ENCODE measurements at places on chromosomes 6 and 20.

DNA sequence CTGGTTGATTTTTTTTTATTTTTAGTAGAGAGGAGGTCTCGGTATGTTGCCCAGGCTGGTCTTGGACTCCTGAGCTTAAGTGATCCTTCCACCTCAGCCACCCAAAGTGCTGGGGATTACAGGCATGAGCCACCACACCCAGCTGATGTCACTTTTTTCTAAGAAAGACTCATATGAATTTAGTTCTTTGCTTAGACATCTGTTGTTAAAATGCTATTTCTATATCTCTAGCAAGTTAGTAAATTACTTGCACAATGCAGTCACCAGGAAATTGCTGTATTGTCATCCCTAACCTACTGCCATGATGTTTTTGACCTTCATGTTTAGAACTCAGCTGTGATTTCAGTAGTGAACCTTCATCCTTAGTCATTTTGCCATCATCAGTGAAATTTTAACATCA, 5.7 kb downstream of the KDM1B start:
- DNase-seq: no peak
- H3K36me3 ChIP-seq: peaks cover 18% of the 10 kb centered on the region
- H3K4me1 ChIP-seq: peaks cover 4% of the 10 kb centered on the region
- no peak overlapping the region for H3K27ac ChIP-seq
- H3K27me3 ChIP-seq: no peaks in the 10 kb centered on the region

GRCh38 chr6:16725145-16725864, 36.0 kb downstream of the ATXN1 start:
- H3K36me3 ChIP-seq: no peaks in the 10 kb centered on the region
- no peak for DNase-seq
- H3K27ac ChIP-seq: no peak overlapping the region

GRCh38 chr6:169798764-169799473, 47.5 kb downstream of the ERMARD start:
- H3K36me3 ChIP-seq: no peaks in the 10 kb centered on the region
- no peaks in the 10 kb centered on the region for H3K27me3 ChIP-seq
- no peak for DNase-seq
- no peak overlapping the region for H3K27ac ChIP-seq

- DNase-seq: no peak
- H3K27ac ChIP-seq: no peak within 1 kb of the TSS
- no peak within 1 kb of the TSS for H3K4me3 ChIP-seq
- H3K36me3 ChIP-seq: no peaks in the 10 kb centered on the region
- no peaks in the 10 kb centered on the region for H3K4me1 ChIP-seq
These were observed at the start of gene LGSN for GRCh38 chr6:63319939-63320338. Gene LGSN, minus strand, starts transcription at chr6:63319983. Its CDS starts 40 bp downstream, at chr6:63319943.

GRCh38 chr6:91031581-91031980, 444.7 kb upstream of the MAP3K7 start:
- no peaks in the 10 kb centered on the region for H3K27me3 ChIP-seq
- DNase-seq: no peak
- H3K4me3 ChIP-seq: no peak overlapping the region
- H3K36me3 ChIP-seq: no peaks in the 10 kb centered on the region

DNA sequence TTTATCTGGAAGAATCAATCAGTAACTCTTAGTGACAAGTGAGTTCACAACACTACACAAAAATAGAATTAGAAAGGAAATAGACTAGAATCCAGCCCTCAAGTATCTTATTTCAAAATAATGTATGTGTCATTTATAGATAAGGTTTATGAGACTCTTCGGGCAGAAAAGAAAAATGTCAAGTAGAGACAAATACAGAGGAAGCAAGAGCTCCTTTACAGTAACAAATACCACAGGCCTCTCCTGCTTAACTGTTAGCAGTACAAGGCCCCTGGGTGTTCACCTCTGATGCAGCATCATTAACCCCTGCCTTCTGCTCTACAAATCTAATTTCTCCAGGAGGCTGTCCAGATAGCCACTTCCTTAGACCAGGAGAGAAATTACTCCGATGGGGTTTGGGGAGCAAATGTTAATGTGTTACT, 76.7 kb downstream of the UBE3D start:
- H3K27ac ChIP-seq: no peak overlapping the region
- no peaks in the 10 kb centered on the region for H3K27me3 ChIP-seq
- no peak for DNase-seq
- H3K4me3 ChIP-seq: no peak overlapping the region
- H3K36me3 ChIP-seq: no peaks in the 10 kb centered on the region

DNA sequence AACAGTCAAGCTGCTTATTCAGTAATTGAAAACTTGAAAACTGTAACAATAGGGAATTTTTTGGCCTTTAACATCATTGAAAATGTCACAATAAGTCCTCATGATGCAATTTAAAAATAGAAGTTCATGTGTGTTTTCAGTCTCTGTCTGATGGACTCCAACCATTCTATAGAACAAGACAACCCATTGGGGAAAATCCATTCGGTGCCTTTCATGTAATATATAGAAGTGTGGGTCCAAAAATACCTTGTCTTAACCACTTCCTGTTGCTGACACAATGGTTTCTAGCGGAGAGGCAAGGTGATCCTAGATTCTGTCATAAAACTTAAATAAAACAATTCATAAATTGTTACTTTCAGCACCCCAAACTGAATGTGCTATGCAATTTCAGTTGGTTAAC, 1131.3 kb upstream of the MAP3K7 start:
- H3K4me3 ChIP-seq: no peak overlapping the region
- no peaks in the 10 kb centered on the region for H3K27me3 ChIP-seq
- H3K4me1 ChIP-seq: no peaks in the 10 kb centered on the region

DNA sequence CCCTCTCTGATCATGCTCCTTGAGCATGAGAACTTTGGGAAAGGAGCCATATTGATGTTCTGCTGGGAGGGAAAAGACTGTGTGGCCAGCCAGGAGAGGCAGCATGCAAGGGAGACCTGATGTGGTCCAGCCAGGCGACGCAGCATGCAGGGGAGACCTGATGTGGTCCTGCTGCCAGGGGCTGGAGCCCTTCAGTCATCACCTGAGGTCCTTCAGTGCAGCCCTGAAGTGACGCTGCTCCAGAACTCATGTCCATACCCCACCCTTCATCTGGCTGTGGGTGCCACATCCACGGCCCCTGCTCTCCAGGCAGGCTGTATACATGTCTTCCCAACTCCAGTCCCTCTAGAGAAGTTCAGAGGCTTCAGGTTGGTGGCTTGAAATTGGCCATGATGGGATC, 134.4 kb downstream of the ERMARD start:
- no peak overlapping the region for H3K4me3 ChIP-seq
- H3K36me3 ChIP-seq: no peaks in the 10 kb centered on the region
- no peaks in the 10 kb centered on the region for H3K4me1 ChIP-seq
- H3K27ac ChIP-seq: no peak overlapping the region

Data from effector memory CD4-positive, alpha-beta T cell (primary cell).